ENCODE measurements at places on chromosomes 4 and X.

- no peak for DNase-seq
Measured at GRCh38 chr4:6963139-6963611, 53.5 kb downstream of the TBC1D14 start.

DNA sequence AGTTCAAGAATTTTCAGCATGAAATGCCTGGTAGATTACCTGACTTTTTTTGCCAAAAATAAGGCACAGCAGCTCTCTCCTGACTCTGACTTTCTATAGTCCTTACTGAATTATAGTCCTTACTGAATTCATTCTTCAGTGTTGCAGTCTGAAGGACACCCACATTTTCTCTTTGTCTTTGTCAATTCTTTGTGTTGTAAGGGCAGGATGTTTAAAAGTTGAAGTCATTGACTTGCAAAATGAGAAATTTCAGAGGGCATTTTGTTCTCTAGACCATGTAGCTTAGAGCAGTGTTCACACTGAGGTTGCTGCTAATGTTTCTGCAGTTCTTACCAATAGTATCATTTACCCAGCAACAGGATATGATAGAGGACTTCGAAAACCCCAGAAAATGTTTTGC lies 168.0 kb downstream of the SOWAHB start:
- no peak for DNase-seq

DNA sequence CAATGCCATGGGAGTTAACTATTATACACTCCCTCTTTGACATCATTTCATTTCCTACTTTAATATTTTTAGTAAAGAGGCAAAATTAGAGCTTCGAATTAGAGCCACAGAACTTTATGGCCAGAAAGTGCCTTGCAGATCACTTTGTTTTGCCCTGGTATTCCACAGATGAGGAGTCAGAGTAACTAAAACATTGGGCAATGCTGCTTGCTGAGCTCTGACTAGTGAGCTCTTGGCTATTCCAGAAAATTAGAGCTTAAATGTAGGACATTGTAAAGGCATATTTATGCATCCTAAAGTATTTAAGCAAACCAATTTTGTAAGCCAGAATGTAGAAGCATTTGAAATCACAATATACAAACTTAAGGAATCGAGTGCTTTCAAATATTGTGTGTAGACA lies 6.3 kb upstream of the ZNF827 start:
- DNase-seq = no peak

DNA sequence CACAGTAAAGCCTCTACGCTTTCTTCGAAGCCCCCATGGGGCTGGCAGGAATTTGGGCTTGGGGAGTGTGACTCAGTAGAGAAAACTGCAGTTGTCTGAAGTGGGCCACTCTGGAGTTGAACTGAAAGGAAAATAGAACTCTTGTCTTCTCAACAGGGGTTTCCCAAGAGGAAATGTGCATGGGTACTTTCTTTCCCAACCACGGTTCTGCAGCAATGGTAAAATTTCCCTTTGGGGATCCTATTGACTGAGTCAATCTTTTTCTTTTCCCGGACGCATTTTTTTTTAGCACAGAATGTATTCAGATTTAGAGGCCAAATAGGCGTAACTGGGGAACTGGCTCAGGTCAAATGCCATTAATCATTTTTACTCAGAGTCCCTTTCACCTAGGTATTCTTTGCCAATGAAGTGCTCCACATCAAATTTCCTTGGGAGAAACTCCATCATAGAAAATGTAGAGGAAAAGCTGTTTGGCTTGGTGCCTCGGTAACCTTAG lies 269.3 kb downstream of the STIM2 start:
- no peak for DNase-seq

DNA sequence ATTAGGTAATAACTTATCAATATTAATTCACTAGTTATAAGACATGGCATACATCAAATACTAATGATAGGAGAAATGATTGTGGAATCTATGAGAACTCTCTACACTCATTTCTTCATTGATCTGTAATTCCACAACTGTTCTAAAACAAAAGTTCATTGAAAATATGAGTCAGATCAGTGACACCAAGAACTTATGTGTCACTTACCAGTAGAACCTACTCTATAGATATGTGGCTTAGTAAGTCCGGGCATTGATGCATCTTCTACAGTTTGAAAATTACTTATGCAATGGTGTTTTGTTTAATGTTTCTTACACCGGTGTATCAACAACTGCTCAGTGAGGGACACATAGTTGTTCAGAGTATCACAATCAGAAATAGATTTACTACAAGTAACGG lies 520.3 kb downstream of the ARAP2 start:
- DNase-seq = no peak

DNA sequence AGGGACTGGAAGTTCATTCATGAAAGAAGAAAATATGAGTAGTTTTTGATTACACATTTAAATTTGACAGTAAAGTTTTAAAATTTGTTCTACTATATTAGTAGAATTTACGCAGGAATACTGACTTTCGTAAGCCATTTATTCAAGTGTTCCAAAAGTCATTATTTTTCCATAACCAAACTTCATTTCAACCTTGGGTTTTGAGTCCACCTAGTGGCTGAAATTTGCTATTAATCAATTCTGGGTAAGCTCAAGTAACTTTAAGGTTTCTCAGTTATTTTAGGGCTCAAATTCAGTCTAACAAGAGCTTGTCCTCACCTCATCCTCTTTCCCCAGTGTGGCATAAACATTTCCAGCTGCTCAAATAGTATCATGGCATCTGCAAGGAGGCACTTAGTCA lies 175.4 kb downstream of the SH3BGRL start:
- no peak for DNase-seq

- no peak for DNase-seq
Measured at GRCh38 chr4:174870311-174870710, 41.3 kb upstream of the GLRA3 start.

GRCh38 chr4:7007944-7008343 lies 35.2 kb upstream of the TADA2B start:
- no peak for DNase-seq

DNA sequence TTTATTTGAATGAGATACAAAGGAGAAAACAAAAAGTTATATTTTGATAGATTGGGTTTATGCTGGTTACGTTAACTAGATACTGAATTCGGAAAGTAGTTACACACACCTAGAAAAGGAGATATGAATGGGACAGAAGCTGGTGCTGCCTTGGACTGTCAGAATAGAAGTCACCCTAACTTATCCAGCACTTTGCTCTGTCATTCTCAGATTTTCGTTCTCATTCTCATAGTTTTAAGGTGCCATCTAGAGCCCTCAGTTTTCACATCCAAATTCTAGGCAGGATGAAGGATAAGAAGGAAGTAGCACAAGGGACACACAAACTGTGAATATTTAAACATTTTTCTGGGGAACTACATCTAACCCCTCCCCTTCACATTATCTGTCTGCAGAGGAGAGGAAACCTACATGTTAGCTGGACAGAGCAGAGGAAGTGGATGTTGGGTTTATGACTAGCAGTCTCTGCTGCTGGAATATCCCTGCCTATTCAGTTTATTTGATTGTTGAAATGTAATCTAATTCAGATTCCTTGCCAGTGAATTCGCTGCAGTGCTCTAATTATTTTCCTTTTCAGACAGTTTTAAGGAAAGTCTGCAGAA lies 521.9 kb downstream of the FAT4 start:
- no peak for DNase-seq

GRCh38 chr4:99389606-99390005 lies 37.1 kb upstream of the ADH1C start:
- DNase-seq = no peak

DNA sequence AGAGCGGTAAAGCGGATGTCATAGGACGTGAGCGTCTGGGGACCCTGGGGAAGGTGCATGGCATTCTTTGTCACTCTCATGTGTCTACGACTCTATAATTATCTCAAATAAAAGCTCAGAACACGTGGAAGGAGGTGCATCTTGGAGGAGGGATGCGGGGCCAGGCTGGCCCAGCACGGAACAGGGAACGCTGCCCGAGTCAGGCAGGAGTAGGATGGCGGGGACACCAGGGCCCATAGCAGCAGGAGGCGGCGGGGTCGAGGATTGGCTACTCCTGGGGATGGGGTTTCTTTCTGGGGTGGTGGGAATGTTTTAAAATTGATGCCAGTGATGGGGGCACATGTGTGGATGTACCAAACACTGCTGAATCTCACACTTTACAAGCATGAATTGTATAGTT lies 5.4 kb upstream of the HTRA3 start:
- no peak for DNase-seq

GRCh38 chrX:102958794-102959193 lies 21.7 kb downstream of the RAB40AL start:
- no peak for DNase-seq

DNA sequence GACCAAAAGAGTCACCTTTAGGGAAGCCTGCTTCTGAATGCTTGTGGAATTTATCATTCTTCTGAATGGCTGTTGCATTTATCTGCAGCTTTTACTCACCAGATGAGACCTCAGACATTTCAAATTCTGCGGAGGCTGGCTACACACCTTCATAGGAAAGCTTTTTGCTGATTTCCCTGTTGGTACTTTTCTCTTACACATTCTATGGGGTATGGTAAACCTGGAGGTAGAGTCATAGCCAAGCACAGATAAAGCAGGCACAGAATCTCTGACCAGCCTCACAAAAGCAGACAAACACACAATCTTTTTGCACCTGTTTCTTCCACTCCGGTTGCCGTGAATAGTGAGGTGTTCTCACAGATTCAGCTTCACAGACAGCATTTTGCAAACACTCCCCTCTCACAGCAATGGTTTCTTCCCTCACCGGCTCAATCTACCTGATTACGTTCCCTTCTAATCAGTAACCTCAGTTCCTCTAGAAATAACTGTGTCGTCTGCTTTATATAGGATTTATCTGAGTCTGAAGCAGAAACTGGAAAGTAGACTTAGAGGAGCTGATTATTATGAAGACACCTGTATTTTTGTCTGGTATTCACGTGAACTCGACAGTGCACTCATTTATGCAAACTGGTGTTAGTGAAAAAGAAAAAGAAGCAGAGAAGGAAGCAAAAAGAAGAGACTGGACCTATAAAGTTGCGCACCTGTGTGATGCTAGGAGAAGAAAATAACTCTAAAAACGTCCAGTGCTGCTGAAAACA lies 83.1 kb downstream of the DMD start:
- no peak for DNase-seq

DNA sequence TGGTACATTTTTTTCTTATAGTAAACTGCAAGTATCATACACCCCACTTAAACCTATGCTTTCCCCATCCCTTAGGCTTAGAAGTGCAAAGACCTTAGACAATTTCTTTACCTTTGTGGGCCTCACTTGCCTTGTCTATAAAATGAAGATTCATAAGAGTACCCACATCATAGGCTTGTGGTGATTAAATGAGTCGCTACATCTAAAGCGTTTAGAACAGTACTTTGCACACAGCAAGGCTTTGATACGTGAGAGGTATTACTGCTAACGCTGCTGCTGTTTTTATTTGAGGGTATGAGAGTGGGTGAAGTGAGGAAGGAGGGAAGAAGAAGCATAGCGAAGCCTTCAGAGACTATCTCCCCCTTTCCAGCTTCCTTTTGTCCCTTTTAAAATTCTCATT lies 87.8 kb upstream of the RPS6KA3 start:
- no peak for DNase-seq

DNA sequence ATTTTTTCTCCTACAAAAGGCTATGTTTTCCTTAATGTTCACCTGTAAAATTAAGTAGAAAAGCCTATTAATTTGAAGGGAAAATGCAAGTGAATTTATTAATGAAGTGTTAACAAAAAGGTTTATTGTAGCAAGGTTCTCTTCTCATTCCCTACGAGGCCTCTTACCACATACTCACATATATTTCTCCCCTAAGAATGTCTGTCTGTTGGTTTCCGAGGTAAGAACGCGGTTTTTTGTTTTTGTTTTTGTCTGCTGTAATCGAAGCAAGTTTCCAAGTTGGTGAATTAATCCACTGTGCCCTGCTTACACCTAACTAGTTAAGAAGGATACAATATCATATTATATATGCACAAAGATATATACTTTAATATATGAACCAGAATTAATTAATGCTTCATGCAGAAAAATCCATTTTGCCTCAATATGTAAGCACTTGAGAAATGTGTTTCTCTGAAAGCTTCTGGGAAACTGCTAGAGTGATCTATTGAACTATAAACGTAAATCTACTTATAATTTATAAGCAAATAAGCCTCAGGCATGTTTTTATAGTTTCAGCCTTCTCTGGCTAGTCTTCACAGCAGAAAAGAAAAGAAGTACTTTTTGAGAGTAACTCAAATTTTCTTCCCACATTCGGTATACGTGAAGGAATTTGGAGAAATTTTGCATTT lies 120.8 kb downstream of the EGF start:
- no peak for DNase-seq

GRCh38 chr4:60723796-60724195 lies 476.3 kb upstream of the ADGRL3 start:
- no peak for DNase-seq

DNA sequence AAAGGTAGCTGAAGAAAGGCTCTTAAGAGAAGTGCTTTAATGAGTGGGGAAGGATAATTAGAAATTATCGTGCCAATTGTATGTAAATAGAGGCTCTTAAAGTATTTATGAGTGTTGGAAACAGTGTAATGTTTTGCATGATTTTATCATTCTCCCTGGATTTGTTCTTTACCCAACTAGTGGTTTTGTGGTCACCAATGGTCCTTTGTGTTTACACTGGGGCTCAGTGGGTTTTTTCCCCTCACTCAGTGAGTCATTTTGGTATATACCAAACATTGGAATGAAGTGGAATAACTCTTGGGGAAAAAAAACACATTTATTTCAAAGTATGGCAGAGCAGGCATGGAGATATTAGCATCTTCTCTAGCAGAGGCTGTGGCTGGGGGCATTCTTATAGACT lies 20.8 kb upstream of the LGI2 start:
- DNase-seq = no peak

DNA sequence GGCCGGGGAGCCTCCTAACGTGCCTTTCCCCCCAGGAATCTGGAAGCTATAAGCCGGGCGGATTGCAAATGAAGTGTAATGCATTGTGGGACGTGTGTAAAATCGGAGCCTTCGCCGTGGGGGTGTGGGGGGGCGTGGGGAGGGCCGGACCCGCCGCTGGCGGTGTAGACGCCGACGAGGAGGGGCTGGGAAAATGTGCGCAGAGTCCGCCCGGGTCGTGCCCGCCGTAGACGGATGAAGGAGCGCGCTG lies 1.3 kb downstream of the STOX2 start:
- no peak for DNase-seq

DNA sequence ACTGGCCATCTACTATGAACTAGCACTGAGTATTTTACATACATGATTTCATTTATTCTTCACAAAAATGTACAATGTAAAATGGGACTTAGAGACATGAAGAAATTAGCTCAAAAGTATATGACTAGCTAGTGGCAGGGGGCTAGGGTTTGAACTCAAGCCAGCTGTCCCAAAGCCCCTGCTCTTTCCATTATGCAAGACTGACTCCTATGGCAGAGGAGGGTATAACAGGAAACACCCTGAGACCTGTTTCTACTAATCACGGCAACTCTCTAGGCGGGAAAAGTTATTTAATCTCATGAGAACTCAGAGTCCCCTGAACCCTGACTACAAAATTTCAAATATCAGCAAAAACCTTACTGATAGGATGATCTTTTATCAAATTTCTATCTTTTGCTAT lies 150.6 kb downstream of the PRDM5 start:
- no peak for DNase-seq

- no peak for DNase-seq
Measured at GRCh38 chr4:145493166-145493565, 11.5 kb downstream of the SMAD1 start.

GRCh38 chr4:159280442-159281172 lies 177.7 kb downstream of the RAPGEF2 start:
- DNase-seq = no peak

GRCh38 chrX:130728208-130728607 lies 174.8 kb downstream of the ENOX2 start:
- no peak for DNase-seq

GRCh38 chr4:125267630-125268029 lies 47.1 kb upstream of the FAT4 start:
- DNase-seq = no peak

Measured in DND-41 (cell line).